ENCODE measurements at places on chromosomes 16 and 17.

DNA sequence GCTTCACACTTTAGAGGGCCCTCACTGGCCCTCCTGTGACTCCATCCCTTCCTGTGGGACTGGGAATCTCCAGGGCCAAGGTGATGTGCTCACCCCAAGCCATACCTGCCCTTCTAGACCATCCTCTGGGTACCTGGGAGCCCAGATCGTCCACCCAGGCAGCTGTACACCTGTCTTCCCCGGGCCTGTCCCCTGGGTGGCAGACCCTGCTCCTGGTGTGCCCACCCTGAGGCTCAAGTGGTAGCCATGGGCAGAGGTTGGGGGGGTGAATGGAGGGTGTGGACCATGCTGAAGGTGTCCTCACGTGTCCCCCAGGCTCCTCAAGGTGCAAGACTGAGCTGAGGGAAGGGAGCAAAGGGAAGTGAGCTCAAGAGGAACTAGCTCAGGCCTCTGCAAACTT lies 9.3 kb downstream of the CLEC10A start:
- no peak for DNase-seq

- DNase-seq, result peak; percentile 55
These were observed 26.9 kb upstream of the RPL38 start for GRCh38 chr17:74176546-74177001.

DNA sequence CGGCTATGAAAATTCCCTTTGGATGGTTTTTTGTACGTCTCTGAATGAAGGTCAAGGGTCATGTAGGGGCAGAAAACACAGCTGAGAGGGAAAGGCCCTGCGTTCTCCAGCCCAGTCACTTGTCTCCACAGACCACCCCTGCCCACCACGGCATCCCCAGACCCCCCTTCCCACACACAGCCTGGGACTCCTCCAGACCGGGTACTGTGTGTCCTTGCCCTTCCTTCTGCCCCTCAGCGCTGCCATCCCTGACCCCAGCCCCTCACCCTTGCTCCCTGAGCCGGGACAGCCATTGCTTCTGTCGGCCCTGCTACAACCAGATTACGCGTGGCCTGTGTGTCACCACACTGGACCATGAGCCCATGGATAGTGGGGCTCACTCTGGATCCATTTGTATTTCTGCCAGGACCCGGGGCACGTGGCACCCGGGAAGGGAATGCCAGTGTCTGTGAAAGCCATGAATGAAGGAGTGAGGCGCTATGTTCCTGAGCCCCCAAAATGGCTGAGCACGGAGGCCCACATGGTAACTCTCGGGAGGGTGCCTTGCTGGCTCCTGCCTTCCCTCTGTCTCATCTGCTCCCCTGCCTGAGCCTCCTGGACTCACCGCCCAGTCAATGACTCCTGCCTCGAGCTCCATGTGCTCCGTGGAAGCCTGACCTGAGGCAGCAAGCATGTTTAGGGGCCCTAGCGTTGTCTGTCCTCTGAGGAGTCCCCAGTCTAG lies 139.1 kb upstream of the FOXF1 start:
- no peak for DNase-seq

DNA sequence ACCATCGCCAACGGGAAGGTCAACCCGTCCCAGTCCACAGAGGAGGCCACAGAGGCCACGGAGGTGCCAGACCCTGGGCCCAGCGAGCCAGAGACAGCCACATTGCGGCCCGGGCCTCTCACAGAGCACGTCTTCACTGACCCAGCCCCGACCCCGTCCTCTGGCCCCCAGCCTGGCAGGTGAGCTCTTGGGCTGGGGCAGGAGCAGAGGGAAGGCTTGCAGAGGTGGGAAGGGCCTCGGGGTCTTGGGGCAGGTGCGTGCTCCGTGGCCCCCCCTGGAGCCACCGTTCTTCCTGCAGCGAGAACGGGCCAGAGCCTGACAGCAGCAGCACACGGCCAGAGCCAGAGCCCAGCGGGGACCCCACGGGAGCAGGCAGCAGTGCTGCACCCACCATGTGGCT lies 5.1 kb downstream of the NME3 start:
- DNase-seq, result no peak

DNA sequence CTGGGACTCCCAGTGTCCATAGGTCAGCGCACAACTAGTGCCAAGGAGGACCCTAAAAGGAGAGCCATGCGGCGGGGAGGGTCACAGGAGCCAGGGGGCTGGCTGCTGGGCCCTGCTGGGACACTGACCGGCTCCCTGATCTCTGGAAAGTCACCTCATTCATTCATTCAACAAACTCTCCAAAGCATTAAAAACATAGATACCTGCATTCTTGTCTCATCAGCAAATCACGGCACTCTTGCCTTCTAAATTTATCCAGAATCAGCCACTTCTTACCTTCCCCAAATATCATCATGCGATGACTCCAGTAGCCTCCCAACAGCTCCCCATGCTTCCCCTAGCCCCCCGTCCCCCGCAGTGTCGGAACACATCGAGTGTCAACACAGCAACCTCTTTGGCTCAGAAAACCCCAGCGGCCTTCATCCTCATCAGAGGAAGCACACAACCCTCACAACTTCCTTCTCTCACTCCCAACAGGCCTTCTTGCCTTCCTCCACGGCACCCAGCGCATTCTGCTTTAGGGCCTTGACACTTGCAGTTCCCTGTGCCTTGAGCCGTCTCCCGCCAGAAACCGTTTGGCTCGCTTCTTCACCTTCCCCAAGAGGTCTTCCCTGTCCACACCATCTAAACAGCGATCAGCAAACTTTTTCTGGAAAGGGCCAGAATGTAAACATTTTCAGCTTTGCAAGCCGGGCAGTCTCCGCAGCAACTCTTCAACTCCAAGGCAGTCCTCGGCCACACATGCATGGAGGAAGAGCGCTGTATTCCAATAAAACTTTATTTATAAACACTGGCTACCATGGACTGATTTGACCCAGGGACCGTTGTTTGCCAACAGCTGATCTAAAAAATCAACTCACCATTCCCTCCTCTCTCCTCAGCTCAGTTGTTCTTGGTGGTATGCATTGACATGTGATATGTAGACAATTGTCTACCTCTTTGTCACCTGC lies 119.5 kb upstream of the TNRC6C start:
- no peak for DNase-seq

- DNase-seq, result no peak
These were observed 35.3 kb upstream of the ACSM2B start for GRCh38 chr16:20611350-20611902.

DNA sequence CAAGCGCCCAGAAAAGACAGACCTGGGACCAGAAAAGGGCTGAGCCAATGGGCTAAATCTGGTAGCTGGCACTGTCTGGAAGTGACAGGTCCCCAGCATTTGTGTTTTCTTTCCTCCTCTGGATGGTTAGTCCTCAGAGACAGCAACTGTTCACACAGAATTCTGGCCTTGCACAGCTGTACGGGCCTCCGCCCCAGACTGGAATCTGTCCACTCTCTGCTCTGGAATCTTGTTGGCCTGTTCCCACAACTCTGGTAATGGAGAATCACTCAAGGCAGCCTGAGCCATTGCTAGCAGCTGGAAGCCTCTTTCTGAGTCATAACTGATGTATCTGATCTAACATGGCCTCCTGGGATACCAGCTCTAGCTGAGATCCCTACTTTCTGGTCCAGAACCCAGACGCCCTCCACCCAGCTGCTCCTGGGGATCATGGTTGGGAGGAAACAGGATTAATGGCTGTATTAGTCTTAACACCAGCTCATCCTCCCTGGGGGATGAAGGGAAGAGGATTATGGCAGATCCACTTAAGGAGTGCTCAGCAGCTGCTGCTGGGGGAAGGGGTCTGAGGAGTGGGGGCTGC lies 9.1 kb downstream of the ZNF668 start:
- DNase-seq, result peak; percentile 93

DNA sequence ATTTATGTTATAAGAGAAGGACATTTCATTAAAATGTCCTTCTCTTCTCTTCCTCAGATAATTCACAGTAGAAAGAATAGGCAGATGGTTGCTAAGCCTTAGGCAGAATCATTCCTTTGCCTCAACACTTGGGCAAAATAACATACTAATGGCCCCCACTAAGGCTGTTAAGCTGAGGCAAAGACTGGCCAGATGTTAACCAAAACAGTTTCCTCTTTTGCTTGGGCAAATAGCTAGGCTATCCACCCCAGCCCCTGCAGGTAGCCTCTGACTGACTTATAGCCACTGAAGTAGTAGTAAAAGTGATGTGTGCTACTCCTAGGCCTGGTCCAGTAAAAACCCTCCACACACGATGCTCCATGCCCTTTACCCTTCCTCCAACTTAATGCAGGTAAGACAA lies 55.2 kb downstream of the SPAG9 start:
- DNase-seq, result no peak

- DNase-seq, result no peak
These were observed 4.0 kb downstream of the ENGASE start for GRCh38 chr17:79078476-79079190.
